ENCODE measurements at places on chromosomes 12 and 14.
A peak's percentile ranks its signal among the peaks of the same experiment; 100 is the strongest.

DNA sequence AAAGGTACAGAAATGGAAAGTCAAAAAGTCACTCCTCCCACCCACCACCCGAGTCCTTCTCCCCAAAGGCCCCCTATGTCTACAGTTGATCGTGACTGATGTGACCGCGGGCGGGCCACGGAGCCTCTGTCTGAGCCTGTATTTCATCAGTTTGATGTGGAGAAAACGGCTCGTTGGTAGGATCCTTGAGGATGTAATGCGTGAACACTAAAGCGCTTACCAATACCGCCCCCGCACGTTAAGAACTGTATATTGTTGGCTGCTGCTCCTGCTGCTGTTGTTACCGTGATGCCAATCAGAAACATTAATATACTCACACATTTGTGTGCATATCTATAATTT is 24.6 kb upstream of the UBC start:
- no peak for DNase-seq

GRCh38 chr12:113207613-113208040 is 13.6 kb upstream of the TPCN1 start:
- DNase-seq = no peak

- DNase-seq = no peak
Measured at GRCh38 chr14:50875359-50876070, 3.7 kb downstream of the ABHD12B start.

DNA sequence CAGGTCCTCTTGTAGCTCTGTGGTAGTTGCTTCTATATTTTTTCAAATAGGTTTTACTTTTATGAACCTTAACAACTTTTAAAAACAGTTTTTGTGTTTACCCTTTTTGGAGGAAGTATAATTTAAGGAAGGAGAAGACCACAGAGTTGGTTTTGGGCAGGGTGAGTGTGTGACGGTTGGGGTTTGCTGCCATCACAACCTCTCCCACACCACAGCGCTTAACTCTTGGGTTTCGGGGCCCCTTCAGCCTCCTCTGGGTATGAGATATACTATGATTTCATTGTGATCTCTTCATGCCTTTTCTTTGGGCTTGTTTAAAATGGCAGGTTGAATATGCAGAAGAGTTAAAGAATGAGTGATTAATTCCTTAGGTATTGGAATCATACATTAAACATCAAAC is 228.7 kb upstream of the CRY1 start:
- DNase-seq = no peak

- no peak for DNase-seq
Measured at GRCh38 chr12:107474639-107475539, 210.7 kb upstream of the PWP1 start.

DNA sequence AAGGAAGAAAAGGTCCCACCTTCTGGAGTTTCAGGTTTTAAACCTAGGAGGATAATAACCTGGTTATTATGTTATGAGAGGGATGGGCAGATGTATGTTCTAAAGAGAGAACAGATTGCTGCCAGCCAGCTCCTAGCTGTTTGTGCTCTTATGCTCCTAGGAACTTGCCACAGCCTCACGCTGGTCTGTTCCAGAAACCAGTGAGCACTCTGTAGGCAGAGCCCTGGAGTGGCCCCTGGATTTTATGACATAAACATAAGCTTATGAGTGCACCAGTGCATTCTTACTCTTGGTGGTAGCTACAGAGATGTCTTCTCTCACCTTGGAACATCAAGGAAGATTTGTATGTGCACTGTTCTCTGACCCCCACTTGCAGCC is 27.7 kb downstream of the KLC1 start:
- DNase-seq = no peak

- no peak for DNase-seq
Measured at GRCh38 chr12:119327471-119327870, 7.1 kb upstream of the CCDC60 start.

GRCh38 chr12:51994959-51995358 is 11.8 kb upstream of the TAMALIN start:
- no peak for DNase-seq

DNA sequence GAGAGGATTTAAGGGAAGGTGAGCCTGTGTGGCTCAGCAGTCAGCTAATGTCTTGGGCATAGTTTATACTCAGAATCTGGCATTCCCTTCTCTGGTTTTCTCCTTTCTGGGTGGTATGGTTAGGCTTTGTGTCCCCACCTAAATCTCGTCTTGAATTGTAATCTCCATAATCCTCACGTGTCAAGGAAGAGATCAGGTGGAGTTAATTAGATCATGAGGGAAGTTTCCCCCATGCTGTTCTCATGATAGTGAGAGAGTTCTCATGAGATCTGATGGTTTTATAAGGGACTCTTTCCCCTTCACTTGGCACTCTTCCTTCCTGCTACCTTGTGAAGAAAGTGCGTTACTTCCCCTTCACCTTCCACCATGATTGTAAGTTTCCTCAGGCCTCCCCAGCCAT is 169.8 kb upstream of the PELI2 start:
- DNase-seq = no peak

DNA sequence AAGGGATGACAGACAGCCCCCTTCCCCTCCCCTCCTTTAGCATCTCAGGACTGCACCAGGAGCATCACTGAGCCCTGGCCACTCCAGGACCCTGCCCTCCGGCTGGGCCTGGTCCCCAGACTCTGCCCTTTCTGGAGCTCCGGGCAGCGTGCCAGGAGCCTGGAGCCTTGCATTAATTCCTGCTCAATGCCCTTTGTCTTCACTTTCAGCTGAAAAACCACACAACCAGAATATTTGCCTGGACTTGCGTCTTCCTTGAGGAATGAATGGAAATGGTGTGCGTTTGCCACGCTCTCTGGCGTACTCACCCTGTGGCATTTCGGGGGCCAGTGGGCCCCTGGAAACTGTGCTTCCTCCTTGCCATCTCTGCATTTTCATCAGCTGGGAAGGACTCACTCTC is 8.5 kb upstream of the RFLNA start:
- no peak for DNase-seq

- DNase-seq = no peak
Measured at GRCh38 chr12:122102331-122102730, 23.8 kb downstream of the MLXIP start.

GRCh38 chr14:77154421-77154820 is 12.8 kb upstream of the ZDHHC22 start:
- DNase-seq = peak; percentile 69

DNA sequence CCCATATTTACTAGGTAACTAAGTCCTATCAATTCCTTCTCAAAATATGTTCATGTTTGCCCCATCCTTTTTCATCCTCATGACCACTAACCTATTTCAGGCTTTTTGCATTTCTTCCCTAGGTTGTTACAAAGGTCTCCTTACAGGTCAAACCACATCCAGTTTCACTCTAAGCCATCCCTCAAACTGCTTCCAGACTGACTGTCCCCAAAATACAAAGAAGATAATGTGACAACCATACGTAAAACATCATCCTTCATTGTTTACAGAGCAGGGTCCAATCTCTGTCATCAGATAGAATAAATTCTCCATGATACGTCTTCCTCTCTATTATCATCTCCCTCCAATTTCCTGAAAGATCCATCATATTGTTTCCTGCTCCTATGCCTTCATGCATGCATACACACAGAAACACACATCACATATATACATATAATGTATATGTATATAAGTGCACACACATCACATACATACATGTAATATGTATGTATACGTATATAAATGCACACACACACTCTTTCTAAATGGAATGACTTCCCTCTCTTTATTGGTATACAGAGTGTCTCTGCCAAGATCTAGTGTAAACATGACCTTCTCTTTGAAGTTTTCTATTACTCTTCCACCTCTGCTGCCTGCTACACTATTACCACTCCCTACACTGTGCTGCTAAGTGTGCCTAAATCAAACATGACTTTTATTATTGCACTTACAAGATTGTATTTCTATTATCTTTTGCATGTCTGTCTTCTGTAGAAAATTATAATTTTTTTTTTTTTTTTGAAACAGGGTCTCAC is 30.7 kb upstream of the EPS8 start:
- DNase-seq = no peak

- no peak for DNase-seq
Measured at GRCh38 chr14:54809767-54810166, 92.9 kb downstream of the GCH1 start.

GRCh38 chr12:1605129-1606020 is 11.0 kb upstream of the FBXL14 start:
- peak; percentile 85 for DNase-seq

- no peak for DNase-seq
Measured at GRCh38 chr12:51238037-51238509, 553 bp upstream of the DAZAP2 start.

GRCh38 chr14:54673193-54674045 is 106.5 kb downstream of the SAMD4A start:
- DNase-seq = no peak

DNA sequence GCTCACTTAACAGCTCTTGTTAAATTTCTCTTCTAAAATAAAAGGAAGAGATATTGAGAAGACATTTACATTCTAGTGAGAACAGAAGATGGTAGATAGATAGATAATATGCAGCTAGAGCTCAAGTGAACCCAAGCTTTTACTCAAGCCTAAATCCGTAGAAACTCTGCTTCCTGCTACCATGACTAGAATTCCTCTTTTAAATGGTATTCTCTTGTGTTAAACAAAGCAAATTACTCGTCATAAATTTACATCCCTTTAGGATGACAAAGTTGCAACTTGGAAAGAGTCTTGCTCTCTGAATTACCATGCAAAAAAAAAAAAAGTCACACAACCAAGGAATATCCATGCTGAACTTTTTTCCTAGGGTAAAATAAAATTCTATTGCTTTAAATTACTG is 160.7 kb upstream of the LRFN5 start:
- no peak for DNase-seq

DNA sequence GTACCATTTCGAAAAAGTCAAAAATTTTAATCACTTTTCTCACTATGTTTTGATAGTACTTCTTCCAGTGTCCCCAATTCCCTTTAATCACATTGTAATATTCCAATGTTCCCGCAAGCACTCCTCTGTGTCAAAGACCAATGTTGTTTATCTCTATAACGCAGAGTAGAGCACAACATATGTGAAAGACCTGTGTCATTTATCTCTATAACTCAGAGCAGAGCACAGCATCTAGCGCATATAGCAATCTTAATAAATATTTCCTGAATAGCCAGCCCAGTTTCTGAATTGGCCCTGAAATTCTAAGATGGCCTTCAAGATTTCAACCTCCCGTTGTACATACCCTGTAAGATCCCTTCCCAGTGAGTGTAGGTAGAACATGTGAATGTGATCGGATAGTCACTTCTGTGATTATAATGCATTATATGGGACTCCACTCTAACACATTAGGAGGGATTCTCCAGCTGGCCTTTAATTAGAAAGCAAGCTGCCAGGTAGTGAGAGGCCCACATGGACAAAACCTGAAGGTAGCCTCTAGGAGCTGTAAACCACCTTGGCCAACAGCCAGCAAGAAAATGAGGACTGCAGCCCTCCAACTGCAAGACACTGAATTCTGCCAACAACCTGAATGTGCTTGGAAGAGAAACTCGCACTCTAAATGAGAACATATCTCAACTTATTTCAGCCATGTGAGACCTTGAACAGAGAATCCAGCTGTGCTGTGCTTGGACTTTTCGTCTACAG is 238.8 kb upstream of the SYT10 start:
- no peak for DNase-seq

DNA sequence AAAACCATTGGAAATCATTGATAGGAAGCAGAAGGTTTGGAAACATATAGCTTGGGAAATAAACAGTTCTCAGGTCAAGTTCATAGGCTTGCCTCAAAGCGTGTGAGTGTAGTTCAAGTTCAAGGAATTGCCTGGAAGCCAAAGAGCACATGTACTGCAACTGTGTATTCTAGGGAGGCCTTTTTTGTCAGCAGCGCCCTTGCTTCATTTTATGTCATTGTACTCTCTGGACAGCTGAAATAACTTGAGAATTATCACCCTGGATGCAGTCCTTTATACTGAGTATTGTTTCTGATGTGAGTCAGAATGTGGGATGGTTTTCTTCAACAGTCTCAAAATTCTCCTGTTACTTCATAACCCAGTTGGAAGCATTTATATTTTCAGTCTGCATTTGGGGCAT is 16.0 kb upstream of the EVL start:
- no peak for DNase-seq

DNA sequence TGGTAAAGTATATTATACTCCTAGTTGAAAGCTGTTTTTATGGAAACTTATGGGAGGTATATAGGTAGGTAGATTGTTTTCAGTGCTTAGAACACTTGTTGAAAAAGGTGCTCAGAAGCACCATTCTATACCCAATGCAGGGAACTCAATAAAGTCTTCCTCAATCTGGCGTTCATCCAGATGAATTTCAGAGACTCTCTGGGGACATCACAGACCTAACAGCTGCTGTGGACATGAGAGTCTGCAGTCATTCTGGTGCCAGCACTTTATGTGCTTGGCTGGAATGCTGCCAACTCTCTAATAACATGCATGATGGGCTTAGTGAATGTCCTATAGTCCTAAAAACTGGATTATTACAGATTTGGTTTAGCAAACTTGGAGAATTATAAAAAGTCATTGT is 115.9 kb downstream of the NTN4 start:
- DNase-seq = peak; percentile 94

- no peak for DNase-seq
Measured at GRCh38 chr14:36281309-36281708, 39.1 kb downstream of the MBIP start.

GRCh38 chr14:92497391-92497790 is 16.2 kb upstream of the RIN3 start:
- DNase-seq = no peak

DNA sequence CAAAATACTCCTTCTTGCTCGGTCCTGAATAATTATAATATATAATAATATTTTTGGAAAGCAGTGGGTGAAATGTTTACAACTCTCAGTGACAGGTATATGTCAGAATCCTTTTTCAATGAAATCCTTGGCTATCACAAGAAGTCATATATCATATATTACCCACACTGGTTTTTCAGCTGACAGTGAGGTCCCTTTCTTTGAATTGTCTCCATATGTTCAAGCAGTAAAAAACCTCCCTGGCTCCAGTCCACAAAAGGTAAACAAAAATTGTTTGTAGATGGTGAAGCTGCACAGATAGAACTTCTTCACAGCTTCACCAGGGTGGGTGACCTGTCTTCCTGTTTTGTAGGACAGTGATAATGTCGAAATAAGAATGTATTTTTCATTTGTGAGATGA is 44.0 kb downstream of the A2ML1 start:
- DNase-seq = no peak

GRCh38 chr12:47120736-47121135 is 41.0 kb upstream of the AMIGO2 start:
- no peak for DNase-seq

DNA sequence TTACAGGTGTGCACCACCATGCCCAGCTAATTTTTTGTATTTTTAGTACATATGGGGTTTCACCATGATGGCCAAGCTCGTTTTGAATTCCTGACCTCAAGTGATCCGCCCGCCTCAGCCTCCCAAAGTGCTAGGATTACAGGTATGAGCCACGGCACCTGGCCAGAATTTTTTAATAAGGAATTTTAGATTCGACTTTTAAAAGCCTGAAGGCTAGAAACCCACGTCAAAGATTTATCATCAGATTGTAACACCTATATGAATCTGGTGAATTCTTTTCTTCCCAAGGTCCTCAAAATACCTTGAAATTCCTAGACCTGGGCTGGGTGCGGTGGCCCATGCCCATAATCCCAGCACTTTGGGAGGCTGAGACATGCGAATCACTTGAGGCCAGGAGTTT is 18.7 kb upstream of the MMP19 start:
- no peak for DNase-seq

GRCh38 chr12:84413656-84414055 is 498.9 kb downstream of the SLC6A15 start:
- no peak for DNase-seq
